ENCODE measurements at places on chromosomes 2 and 18.
A peak's percentile ranks its signal among the peaks of the same experiment; 100 is the strongest.

GRCh38 chr18:26536664-26537063, 11.7 kb downstream of the KCTD1 start:
- no peak for DNase-seq

DNA sequence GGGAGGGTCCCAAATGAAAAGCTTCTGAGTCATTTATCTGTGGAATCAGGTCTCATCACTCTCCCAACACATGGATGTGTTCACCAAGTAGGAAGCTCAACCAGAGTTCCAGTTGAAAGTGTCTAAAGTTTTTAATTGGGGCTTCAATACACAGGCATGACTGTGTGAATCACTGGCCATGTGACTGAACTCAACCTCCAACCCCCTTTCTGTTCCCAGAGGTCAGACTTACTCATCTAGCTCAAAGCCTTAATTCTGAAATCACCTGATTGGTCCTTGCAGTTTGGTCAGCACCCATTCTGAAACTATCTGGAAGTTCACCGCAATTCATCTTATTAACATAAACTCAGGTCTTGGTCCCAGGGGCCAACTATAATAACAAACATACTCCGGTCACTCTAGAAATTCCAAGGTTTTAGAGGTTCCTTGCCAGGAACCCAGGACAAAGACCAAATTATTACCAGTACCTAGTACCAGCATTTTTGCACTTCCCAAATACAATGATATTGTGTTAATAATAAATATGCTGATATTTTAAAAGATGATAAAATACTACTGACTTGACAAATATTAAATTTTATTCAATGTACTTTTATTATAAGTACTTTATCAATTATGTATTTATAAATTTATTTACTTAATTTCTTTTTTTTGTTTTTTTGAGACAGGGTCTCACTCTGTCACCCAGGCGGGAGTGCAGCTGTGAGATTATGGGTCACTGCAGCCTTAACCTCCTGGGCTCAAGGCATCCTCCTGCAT, 10.7 kb upstream of the RBM45 start:
- no peak for DNase-seq

DNA sequence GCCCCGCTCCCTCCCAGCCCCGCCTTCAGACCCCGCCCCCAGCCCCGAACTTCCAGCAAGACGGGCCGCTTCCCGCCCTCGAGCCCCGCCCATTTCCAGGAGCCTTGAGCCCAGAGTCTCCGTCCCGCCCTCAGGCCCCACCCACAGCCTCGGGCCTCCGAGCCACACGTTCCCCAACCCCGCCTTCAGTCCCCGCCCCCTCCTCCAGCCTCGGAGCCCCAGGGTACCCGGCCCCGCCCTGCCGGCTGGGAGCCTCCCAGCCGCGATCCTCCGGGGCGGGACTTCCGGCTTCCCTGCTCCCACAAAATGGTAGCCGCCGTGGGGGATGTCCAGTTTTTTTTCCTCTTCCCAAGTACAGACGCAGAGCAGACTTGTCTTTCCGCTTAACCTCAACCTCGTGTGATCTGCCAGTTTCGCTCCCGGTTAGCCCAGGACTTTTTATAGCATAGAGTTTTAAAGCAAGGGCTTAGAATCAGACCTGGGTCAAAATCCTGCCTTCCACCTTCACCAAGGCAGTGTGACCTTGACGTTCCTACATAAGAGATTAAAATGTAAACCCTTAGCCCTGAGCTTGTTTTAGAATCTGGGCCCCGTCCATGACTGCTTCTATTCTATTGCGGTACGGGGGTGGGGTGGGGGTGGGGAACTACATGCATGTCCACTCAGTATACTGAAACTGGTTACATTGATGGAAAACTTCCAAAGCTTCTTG, 435 bp upstream of the GPR155 start:
- peak; percentile 95 for DNase-seq

- no peak for DNase-seq
Measured at GRCh38 chr18:58645398-58645797, 16.5 kb upstream of the ALPK2 start.

- DNase-seq: no peak
Measured at GRCh38 chr2:15715596-15715995, 123.9 kb downstream of the DDX1 start.
